Adrenal gland (tissue), 19 donors: ENCODE measurements at places on chromosomes 12 and 14. TPM values are rescaled to one million over a fixed set of nuclear protein-coding genes. Genes with fewer than 3 reads are reported as not detected.
A peak's percentile ranks its signal among the peaks of the same experiment; 100 is the strongest.

DNA sequence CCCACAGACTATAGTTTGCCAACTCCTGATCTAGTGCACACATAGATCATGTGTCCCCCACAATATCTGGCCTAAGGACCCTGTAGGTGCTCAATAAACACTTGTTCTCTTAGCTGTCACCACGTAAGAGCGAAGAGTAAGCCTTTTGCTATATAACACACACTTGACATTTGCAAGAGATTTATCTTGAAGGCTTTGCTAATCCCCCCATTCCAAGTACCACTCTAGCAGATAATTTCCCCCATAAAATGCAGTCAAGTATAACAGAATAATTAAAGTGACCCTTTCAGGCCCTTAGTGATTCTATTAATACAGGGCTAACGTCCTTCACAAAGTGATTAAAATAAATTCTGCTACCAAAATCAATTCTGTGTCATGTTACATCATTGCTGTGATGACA, 87.5 kb downstream of the PLXNC1 start:
- H3K27me3 ChIP-seq = no peaks in the 10 kb centered on the region
- no peaks in the 10 kb centered on the region for H3K36me3 ChIP-seq
- no peak overlapping the region for H3K4me3 ChIP-seq
- no peaks in the 10 kb centered on the region for H3K4me1 ChIP-seq

DNA sequence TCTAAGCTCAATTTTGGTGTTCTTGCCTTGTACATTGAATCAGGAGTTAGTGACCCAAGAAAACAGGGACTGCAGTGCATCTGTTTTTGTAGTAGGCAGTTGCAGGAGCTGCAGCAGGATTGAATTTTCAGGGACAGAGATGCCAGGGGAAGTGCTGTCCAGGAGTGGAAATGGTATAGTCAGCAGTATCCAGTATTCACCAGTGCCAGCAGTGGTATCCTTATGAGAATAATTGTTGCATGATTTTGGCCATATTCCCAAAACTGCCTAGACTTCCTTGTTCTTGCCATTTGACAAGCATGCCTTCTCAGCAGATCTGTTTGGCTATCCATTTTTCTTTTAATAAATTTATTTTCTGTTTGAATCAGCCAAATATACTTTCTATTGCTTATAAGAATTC, 18.6 kb upstream of the ABCD2 start:
- H3K36me3 ChIP-seq = no peaks in the 10 kb centered on the region
- H3K27me3 ChIP-seq = no peaks in the 10 kb centered on the region
- no peak for DNase-seq
- H3K4me1 ChIP-seq = no peaks in the 10 kb centered on the region
- no peak overlapping the region for H3K27ac ChIP-seq
- H3K4me3 ChIP-seq = no peak overlapping the region

The LRTM2 gene
- not detected for polyA plus RNA-seq

The PRICKLE1 gene
- polyA plus RNA-seq = 3.4 TPM

The SLC5A8 gene
- polyA plus RNA-seq = 0.64 TPM

DNA sequence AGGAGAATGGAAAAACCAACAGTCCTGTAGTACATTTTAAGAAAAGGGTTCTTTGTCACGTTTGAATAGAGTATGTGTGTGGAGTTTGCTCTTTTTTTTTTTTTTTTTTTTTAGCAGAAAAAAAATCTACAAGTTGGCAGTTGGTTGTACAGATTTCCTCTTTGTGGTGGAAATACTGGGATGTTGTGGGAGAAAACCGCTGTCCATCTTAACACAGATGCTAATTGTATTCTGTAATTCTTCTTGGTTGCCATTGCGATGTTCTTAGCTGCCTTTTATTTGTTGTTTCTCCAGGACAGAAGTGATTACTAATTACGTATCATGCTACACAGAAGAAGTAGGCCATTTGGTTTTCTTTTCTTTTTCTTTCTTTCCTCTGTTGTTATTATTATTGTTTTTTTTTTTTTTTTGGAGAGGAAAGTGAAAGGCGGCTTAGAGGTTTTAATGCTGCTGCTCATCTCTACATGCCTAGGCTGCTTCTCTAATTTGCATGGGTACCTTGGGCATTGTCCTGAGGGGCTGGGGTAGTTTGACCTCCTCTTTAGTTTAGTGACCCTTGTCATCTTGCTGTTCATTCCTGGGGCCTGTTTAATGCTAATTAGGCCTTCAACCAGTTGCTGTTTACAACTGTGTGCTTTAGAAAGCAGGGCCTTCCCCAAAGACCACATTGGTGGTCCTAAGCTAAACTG, 94.7 kb downstream of the TMTC2 start:
- no peak for DNase-seq
- no peak overlapping the region for H3K4me3 ChIP-seq
- no peaks in the 10 kb centered on the region for H3K36me3 ChIP-seq
- H3K4me1 ChIP-seq = no peaks in the 10 kb centered on the region
- no peaks in the 10 kb centered on the region for H3K27me3 ChIP-seq

GRCh38 chr12:108447168-108447832, 67.8 kb upstream of the FICD start:
- H3K27ac ChIP-seq = peak overlapping the region; percentile 39
- no peak overlapping the region for H3K4me3 ChIP-seq
- no peaks in the 10 kb centered on the region for H3K4me1 ChIP-seq

GRCh38 chr12:56721216-56721615, 3.9 kb downstream of the NACA start:
- H3K36me3 ChIP-seq = peaks cover 18% of the 10 kb centered on the region
- DNase-seq = no peak
- no peak overlapping the region for H3K27ac ChIP-seq
- H3K27me3 ChIP-seq = no peaks in the 10 kb centered on the region
- H3K4me3 ChIP-seq = no peak overlapping the region

DNA sequence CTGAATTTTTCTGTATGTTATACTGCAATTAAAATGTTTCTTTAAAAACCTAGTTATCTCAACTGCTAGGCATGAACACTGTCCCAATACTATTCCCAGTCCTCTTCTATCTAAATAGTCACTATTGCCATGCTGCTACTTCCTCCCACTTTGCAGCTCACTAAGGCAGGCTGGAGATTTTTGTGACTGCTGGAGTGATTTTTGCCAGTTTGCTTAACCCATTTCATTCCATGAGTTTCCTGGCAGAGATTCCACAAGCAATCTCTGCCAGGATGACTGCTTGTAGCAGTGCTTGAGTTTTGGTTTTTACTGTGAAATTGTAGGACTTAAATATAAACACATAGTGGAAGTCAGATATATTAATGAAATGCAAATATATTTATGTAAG, 80.8 kb downstream of the BHLHE41 start:
- H3K4me1 ChIP-seq = no peaks in the 10 kb centered on the region
- no peaks in the 10 kb centered on the region for H3K36me3 ChIP-seq
- no peak overlapping the region for H3K4me3 ChIP-seq
- no peak for DNase-seq
- no peak overlapping the region for H3K27ac ChIP-seq

DNA sequence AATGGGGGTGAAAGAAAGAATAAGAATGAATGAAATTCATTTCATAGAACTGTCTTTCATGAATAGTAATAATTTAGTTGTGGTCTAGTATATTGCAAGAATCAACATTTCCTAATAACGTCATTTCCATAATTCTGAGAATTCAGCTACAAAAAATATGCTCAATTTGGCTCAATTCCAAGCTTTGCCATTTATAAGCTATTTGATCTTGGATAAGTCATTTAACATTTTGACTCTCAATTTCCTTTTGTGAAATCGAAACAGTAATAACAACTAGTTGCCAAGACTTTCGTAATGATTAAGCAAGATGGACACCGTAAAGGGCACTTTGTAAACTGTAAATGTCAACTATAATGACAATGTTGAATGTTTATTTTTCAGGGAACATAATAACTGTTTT, 18.1 kb downstream of the NOS1 start:
- no peak overlapping the region for H3K27ac ChIP-seq
- peaks cover 4% of the 10 kb centered on the region for H3K27me3 ChIP-seq
- H3K4me1 ChIP-seq = no peaks in the 10 kb centered on the region
- no peak overlapping the region for H3K4me3 ChIP-seq
- H3K36me3 ChIP-seq = no peaks in the 10 kb centered on the region
- DNase-seq = no peak

The A2M gene
- polyA plus RNA-seq = 141 TPM

The POP5 gene
- 69.0 TPM for polyA plus RNA-seq

GRCh38 chr12:72093930-72094329, 155.3 kb downstream of the TPH2 start:
- H3K4me1 ChIP-seq = no peaks in the 10 kb centered on the region
- no peak overlapping the region for H3K4me3 ChIP-seq
- no peak for DNase-seq
- no peaks in the 10 kb centered on the region for H3K27me3 ChIP-seq

DNA sequence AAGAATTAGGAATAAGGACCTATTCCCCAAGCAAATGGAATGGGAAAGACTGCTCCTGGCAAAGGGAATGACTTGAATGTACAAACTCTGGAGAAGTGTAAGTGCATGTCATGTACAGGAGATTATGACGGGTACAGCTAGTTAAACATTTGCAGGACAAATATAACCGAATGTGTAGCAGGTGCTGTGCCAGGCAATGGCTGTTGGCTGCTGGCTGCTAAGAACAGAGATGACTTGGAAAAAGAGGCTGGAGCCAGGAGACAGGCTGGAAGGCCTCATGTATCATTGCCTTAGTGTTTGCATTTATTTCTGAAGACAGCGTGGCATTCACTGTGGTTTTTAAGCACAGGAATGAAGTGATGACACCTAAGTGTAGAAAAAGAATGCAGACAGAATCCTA, 136.8 kb downstream of the TTC8 start:
- no peaks in the 10 kb centered on the region for H3K4me1 ChIP-seq
- H3K27ac ChIP-seq = no peak overlapping the region
- no peaks in the 10 kb centered on the region for H3K36me3 ChIP-seq
- DNase-seq = no peak
- no peak overlapping the region for H3K4me3 ChIP-seq

The MYBPC1 gene
- polyA plus RNA-seq = 0.66 TPM

The PMCH gene
- polyA plus RNA-seq = not detected

GRCh38 chr12:92987846-92988621, 58.9 kb upstream of the EEA1 start:
- no peaks in the 10 kb centered on the region for H3K36me3 ChIP-seq
- H3K27me3 ChIP-seq = no peaks in the 10 kb centered on the region
- peak; percentile 56 for DNase-seq

The CLEC9A gene
- polyA plus RNA-seq = 0.07 TPM

GRCh38 chr14:85195872-85196477, 334.0 kb upstream of the FLRT2 start:
- DNase-seq = peak; percentile 26
- H3K4me3 ChIP-seq = no peak overlapping the region
- H3K27ac ChIP-seq = no peak overlapping the region
- H3K27me3 ChIP-seq = no peaks in the 10 kb centered on the region
- no peaks in the 10 kb centered on the region for H3K4me1 ChIP-seq

DNA sequence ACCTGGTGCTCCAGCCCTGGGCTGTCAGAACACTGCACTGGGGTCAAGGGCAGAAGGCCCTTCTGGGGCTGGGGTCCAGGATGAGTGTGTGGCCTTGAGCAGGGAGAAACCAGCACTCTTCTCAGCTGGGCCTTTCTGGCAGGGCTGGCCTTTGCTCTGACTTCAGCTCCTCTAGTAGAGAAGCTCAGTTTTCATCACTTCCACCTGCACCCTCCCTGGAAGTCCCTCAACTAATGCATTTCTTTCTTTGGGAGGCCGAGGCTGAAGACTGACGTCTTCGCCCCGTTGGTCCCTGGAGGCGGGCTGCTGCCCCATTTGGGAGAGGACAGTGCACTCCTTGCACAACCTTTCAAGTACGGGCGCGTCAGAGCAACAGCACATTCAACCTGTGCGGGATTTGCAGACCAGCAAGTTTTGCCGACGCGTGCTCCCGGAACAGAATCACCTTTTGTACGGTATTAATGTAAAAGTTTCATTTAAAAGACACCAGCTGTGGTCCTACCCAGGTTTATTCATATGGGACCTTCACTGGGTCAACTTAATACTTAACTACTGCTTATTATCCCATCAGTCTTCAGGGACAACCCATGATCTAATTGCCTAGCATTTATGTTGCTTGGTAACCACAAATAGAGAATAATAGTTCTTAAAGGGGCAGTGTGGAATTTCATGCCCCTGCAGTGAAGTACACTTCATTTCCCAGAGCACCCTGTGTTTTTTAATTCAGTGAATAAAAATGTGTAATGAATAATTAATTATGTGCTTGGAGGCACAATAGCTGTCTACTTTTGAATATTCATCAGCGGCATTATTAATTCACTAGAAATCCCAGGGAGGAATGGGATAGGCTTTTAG, 134.8 kb upstream of the VRK1 start:
- H3K27ac ChIP-seq = no peak overlapping the region
- no peak for DNase-seq
- no peaks in the 10 kb centered on the region for H3K27me3 ChIP-seq
- no peaks in the 10 kb centered on the region for H3K4me1 ChIP-seq
- H3K4me3 ChIP-seq = no peak overlapping the region
